ENCODE measurements at places on chromosomes 7 and 10.
A peak's percentile ranks its signal among the peaks of the same experiment; 100 is the strongest.

- no peak for DNase-seq
Observed at GRCh38 chr7:40024841-40025240, 74.8 kb downstream of the CDK13 start.

- no peak for DNase-seq
Observed at GRCh38 chr7:41185851-41186250, 517.0 kb downstream of the INHBA start.

DNA sequence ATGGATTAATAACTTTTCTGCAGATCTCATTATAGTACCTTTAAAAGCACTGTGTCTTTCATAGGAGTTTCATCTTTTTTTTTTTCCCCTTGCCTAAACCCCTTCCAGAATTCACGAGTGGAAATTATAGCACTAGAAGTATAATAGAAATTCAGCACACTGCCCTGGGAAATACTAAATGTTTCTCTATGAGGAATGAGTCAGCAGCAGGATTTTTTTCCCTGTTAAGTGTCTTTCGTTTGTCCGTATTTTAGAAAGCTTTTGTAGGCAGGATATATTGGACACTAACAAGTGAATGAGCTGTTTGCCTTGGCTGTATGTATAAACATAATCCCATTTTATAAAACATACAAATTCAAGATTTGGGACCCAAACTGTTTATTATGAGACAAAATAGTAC, 105.8 kb downstream of the EXOC4 start:
- DNase-seq = no peak

- DNase-seq = no peak
Observed at GRCh38 chr7:114886241-114886640, 35.7 kb upstream of the MDFIC start.

DNA sequence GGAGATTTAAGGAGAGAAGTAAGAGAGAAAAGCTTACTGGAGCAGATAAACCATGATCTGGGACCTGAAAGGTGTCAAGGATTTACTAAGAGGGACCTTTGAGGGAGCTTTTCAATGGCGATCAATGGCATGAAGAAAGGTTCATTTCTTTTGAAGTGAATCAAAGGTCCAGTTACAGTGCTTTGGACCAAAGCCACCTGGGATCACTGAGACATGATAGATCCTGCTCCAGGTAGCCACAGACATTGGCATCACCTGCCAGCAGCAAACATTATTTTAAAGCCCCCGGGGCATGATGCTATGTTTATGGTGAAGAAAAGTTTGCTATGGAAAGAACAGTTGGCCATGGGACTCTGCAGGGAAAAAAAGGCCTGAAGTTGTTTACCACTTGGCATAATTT, 109.4 kb downstream of the SLC25A13 start:
- DNase-seq = no peak

DNA sequence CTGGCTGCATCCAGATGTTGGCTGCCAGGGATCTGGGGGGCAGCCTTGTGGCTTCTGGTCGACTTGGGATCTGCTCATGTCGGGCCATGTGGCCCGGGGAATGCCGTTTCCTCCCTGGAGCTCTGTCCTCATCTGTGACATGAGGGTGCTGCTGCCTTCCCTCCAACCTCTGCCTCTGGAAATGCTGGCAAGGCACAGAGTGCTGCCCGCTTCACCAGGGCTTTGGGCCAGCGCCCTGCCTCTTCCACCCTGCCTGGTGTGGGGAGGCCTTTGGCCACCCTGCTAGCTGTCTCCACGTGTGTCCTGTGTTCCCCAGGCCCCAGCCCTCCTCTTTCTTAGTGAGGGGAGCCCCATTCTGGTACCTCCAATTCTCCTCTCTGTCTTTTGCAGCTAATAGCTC, 5.8 kb upstream of the SMARCD3 start:
- no peak for DNase-seq

DNA sequence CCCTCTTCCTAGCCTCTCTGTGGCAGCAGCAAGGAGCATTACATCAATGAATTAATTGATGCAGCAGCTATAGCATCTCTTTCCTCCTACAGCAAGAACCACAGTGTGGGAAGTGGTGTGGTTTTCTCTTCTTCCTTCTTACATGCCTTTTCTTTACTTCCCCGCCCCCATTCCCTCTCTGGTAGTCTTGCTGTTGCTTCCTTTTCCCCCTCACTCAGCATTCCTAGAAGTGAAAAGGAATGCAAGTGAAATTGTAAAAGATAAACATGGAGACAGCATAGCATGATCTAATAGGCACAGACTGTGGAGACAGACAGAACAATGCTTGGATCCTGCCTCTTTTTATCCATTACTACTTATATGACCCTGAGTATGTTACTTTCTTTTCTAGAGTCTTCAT, 370.5 kb upstream of the BMPER start:
- DNase-seq = no peak

GRCh38 chr10:47127188-47127785, 172.7 kb upstream of the GDF10 start:
- no peak for DNase-seq

DNA sequence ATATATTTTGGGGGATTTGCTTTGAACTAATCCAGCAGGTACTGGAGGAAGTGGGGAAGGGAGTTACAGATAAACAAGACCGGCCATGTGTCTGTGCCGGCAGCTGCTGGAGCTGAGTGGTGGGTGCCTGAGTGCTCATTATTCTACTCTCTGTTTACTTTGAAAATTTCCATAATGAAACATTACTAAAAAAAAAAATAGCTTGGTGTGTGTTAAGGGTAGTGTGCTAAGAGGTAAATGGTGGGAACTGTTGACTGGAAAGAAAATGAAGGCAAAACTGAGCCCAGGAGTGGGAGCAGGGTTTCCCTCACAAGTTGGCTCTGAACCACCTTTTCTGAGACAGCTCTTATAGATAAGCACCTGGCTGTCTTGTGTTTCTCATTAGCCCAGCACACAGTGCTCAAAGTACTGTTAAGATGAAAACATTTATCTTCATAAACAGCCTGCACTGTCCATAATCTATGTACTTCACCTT, 50.6 kb downstream of the PARD3 start:
- DNase-seq = no peak

- peak; percentile 49 for DNase-seq
Observed at GRCh38 chr7:144437370-144438191, 34.1 kb upstream of the NOBOX start.

DNA sequence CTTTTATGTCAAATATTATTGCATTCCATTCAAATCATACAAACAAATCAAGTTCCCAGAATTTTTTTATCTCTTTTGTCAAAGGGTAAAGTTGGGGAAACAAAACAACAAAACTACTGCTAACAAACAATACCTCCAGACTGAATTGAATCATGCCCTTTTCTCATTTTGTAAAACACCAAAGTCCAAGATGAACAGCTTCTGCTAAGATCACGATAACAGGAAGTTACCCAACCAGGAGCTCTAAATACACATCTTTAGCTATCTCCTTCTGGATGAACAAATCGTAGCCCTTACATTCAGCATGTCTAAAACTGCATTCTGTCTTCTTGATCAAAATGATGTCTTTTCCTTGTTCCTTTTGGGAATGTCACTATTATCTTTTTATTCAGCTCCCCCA, 97.4 kb downstream of the CTTNBP2 start:
- no peak for DNase-seq

GRCh38 chr7:43248961-43249822, 136.7 kb downstream of the HECW1 start:
- no peak for DNase-seq

GRCh38 chr7:23345601-23346000, 46.5 kb downstream of the MALSU1 start:
- DNase-seq = no peak

- no peak for DNase-seq
Observed at GRCh38 chr10:79004311-79004710, 64.5 kb upstream of the ZMIZ1 start.

DNA sequence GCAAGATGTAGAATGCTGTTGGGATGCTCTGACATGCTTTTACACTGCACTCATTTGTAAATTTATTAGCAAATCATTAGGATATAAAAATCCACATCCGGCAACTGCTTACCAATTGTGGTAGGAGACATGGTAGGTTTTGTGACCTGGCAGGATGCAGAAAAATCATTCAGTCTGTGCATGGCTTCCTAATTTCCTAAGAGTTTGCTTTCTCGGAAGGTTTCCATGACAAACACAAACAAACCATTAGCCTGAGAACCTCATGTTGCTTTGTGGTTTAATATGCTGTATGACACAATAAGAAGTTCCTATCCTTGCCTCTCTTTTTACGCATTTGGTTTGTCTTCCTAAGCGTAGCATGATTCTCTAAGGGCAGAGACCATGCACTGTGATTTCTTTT, 14.7 kb upstream of the LMBR1 start:
- DNase-seq = no peak

- DNase-seq = no peak
Observed at GRCh38 chr10:13743101-13743693, 156.4 kb downstream of the PRPF18 start.

DNA sequence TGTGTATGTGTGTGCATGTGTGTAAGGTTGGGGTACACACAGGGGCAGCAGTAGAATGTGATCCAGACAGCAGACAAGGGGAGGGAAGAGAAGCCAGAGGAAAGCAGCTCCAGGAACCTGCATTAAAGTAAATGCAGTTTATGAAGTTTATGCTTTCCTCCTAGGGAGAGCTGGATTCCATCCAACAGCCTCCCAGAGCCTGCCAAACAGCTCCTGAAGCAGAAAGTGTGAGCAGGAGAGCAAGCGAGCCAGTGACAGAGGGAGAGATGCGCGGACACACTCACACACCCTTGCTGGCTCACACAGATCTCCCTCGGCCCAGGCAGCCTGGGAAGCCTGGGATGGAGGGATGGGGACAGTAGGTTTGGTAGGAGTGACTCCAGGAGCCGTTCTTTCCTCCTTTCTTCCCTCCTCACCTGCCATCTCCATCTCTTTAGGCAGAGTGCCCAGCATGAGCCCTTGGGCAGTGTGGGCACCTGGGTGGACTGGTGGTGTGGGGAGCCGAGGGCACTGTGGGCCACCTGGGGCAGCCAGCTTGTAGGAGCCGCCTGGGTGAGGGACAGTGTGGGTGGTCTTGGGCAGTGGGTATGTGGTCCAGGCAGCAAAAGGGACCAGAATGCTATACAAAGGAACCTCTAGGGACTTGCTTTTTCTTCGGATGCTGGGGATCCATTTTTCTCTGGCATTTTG, 46.1 kb downstream of the PAX2 start:
- no peak for DNase-seq

- no peak for DNase-seq
Observed at GRCh38 chr10:16700331-16700730, 116.9 kb downstream of the RSU1 start.

DNA sequence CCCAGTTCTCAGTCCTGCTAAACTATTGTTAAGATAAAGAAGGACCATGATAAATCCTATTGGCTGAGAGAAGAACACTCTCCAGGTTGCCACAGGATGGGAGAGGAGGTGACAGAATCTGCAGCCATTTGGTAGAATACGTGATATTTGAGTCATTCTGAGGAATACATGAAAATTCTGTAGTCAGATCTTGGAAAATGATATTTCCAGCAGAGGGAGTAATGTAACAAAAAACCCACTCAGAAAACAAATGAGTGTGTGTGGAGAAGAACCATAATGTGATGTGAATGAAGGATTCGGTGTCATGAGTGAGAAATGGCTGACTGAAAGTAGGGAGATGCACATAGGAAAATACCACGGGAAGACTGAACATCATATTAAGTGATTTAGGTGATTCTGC, 128.5 kb upstream of the PFKP start:
- no peak for DNase-seq

GRCh38 chr7:145293228-145293701, 457.4 kb upstream of the TPK1 start:
- DNase-seq = no peak

DNA sequence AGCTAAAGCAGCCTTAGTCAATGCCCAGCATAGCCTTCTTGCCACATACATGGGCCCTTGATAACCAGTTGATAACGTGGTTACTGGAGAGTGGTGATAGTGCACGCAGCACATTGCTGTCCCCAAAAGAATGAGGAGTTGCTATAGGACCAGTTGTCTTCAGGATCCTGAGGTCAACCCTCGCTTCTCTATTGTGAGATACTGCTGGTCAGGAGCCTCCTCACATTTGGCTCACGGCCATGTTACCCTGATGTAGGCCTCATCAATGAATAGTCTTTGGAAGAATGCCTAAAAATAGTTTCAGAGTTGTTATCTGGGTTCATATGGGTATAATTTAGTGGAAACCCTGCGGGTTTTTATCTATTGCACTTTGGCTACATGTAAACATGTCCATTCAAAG, 230.7 kb downstream of the VTI1A start:
- no peak for DNase-seq

DNA sequence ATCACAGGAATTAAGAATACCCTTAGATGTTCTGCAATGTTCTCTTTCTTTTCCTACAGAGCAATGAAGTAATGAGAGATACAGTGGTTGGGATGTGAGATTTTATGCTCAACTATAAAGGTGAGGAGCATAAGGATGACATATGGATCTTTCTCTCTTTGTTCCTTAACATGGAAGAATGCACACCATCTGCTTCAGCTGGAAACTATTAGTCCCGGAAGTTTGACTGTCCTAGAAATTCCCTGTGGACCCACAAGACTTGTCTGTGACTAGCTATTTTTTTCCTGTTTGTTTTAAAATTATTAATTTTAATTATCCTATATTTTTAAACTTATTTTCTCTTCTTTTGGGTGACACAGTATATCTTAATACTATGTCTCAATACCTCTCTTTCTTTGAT, 80.2 kb downstream of the DKK1 start:
- DNase-seq = no peak

DNA sequence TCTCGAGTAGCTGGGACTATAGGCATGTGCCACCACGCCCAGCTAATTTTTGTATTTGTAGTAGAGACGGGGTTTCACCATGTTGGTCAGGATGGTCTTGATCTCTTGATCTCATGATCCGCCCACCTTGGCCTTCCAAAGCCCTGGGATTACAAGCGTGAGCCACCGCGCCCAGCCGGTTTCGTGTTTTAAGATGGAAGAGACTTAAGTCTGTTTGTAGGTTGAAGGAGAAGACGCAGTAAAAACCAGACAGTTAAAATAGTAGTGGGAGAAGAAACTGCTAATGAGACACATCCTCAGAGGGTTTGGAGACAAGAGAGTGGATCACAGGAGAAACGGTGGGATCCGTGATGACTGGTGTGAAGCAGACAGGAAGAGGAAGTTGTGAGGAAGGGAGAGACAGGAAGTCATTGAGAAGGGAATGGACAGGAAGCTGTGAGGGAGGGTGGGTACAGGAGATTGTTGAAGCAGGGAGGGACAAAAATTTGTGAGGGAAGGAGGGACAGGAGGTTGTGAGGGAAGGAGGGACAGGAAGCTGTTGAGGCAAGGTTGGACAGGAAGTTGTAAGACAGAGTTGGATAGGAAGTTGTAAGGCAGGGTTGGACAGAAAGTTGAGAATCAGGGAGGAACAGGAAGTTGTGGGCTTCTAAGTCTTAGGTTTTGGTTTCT, 115.5 kb downstream of the WDFY4 start:
- no peak for DNase-seq

GRCh38 chr7:151814400-151815009, 62.4 kb downstream of the PRKAG2 start:
- DNase-seq = no peak
